ENCODE measurements at places on chromosomes 7 and 10.

DNA sequence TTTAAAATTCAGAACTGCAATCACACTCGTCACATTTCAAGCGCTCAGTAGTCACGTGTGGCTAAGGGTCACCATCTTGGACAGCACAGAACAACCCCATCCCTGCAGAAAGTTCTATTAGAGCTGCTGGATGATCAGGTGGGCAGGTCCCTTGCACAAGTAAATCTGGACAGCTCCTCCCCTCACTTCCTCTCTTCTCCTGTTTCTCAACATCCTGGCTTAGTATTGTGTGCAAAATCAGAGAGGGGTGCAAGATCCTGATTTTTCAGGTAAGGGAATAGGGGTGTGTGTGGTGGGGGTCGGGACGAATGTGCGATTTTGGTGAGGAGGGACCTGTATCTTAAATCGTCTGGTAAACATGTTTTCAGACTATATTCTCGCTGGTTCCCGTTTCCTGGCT, at the start of gene GIMAP4:
TSS of gene GIMAP4 (plus strand) at position 222 of the 400 bp plus-strand sequence. CDS start 2,512 bp downstream, outside the sequence.
- DNase-seq = no peak

DNA sequence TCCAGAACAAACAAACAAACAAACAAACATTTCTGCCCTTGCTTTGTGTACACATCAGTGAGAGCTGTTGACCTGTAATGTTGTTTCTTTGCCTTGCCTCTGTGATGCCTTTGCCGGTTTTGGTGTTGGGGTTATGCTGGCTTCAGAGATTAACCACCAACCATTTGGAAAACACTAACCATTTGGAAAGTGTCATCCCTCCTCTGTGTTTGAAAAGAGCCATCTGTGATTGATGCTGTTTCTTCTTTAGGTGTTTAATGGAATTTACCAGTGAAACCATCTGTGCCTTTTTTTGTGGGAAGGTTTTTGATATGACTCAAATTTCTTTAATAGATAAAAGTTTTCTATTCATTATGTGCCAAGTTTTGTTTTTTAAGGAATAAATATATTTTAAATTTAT, 46.5 kb downstream of the INPP5A start:
- no peak for DNase-seq

DNA sequence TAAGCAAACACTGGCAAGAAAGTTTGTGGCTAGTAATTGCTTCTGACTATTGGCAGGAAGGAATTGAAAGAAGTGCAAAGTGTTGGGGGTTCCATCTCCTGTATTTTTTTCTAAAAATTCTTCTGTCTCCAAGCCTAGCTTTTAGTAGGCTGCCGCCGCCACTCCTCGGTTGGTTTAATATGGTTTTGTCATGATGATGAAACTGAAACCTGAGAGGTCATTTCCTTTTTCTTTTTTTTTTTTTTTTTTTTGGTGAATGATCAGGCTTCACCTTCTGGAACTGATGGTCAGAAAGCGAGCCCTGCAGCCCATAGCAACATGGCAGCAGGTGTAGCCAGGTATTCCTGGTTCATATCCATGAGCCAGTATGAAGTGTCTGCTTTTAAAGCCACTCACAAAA, 75.3 kb upstream of the AGBL3 start:
- no peak for DNase-seq

DNA sequence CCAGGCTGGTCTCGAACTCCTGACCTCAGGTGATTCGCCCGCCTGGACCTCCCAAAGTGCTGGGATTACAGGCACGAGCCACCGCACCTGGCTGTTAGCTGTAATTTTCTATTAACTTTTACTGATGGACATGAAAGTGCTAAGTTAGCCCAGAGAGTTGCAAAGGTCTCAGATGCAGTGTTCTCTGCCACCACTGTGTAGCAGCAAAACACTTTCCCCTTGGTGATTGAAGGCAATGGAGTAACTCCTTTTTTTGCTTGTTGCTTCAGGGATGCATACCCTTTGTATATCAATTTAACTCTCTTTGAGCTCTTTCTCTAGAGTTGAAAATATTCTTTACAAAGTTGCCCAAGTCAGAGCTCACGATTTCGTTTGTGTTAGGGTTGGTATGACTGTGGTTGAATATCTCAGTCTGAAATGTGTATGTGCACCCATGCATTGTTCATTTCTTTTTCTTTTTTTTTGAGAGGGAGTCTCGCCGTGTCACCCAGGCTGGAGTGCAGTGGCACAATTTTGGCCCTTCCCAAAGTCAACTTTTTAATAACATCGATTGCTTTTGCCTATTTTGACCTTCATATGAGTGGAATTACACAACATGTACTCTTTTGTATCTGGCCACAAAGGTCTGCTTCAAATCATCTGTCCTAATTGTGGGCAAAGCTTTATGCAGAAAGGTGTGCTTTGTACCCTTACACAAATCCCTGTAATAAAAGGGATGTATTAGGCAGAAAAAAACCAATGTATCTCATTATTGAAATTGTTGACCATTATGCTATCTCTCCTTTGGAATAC, 52.6 kb downstream of the GTF2I start:
- DNase-seq = no peak

- DNase-seq = no peak
Observed at GRCh38 chr7:3028071-3028757, 15.5 kb downstream of the CARD11 start.

DNA sequence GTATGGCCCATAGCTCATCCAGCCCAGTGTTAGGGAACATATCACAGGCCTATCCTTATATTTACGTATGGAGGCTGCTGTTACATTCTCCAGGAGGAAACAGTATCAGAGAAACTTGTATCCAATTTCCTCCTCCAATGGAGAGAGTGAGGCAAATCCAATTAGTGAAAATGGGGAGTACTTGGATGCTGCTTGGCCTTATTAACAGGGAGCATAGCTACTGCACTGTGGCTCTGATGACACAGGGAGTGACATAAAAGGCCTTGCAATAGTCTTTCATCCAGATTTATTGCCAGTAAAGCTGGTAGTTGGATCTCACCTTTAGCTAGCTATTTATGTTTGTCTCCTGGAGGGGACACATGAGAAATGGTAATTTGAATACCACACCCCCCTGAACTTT, 313.2 kb upstream of the MTPN start:
- DNase-seq = no peak

- DNase-seq = no peak
Observed at GRCh38 chr10:128187788-128188185, 61.6 kb upstream of the MKI67 start.

DNA sequence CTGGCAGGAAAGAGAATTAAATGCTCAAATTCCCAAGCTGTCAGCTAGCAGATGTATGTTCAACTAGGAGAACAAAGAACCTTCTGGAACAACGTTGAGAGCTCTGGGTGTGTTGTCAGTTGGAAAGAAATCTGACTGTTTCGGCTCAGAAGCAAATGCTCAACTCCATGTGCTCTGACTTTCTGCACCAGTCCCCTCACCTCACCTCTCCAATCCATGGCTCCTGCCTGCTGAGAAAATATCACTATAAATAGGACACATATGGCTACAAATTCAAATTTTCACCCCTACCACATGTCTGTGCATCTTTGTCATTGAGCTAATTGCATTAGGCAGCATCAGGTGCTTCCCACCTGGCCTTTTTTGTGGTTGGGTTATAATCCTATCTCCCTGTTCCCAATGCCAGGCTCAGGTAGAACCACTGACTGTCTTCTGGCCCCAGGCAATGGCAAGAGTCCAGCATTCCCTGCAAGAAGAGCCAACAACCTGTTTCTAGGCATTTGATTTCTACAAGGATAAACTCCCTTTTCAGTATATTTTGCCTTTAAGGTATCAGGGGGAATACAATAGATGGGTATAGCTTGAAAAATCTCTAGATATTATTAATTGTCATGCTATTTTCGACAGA, 142.6 kb upstream of the LSM8 start:
- no peak for DNase-seq

GRCh38 chr10:76035206-76036110, 604.0 kb downstream of the LRMDA start:
- DNase-seq = no peak

- DNase-seq = no peak
Observed at GRCh38 chr10:24434961-24435360, 226.0 kb downstream of the KIAA1217 start.

DNA sequence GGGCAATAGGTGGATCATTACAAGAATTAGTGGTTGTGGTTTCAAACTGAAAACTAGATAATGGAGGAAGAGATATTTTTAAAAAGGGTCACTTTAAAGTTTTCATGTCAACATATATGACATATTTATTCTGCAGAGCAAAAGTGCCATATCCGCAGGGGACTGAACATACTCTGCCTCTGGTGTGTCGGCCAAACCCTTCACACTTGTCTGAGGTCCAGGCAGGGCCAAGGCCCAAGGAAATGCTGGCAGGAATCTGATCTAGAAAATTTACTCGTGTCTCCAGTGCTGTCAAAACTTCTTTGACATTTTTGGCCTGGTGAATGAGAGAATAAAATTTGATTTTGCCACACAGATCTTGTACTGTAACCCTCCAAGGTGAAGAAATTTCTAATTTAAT, 562.3 kb downstream of the CCSER2 start:
- no peak for DNase-seq

DNA sequence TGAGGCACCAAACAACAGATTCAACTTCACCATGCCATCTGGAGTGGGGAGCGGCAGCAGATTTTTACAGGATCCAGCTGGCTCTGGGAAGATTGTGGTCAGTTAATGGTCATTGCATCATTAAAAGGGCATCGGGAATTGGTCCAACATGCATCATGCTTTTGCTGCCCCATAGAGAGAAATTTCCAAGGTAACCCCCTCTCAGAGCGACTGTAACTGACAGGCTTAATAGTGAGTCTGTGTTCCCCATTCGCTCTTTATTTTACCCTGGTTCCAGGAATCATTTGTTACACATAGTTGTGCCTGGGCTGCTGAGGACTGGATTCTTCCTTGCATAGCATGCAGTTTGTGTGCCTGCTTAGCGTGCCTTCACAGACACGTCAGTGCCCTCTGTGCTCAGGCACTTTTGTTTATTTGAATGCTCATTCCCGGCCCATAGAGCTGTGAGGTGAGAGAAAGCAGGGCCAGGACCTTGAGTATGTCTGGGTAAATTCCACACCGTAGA, 49.9 kb downstream of the CDHR3 start:
- DNase-seq = no peak

- DNase-seq = no peak
Observed at GRCh38 chr7:95794917-95795515, 22.7 kb downstream of the DYNC1I1 start.

GRCh38 chr10:32367793-32368453, 21.0 kb upstream of the EPC1 start:
- DNase-seq = peak; percentile 71

DNA sequence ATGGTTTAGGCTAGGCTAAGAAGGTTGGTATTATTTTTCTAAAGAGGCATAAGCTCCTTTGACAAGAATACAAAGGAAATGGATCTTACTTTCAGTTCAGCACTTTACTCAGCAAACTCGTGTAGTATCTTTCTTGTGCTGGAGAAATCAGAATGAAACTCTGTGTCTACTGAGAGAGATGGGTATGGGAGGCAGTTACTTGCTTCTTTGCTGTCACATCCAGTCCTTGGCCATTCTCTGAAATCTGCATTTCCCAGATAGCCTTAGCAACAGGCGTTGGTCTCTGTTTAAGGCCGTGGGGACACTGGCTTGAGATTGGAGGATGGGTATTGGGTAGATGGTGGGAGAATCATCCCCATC, 180.5 kb downstream of the NRP1 start:
- no peak for DNase-seq

DNA sequence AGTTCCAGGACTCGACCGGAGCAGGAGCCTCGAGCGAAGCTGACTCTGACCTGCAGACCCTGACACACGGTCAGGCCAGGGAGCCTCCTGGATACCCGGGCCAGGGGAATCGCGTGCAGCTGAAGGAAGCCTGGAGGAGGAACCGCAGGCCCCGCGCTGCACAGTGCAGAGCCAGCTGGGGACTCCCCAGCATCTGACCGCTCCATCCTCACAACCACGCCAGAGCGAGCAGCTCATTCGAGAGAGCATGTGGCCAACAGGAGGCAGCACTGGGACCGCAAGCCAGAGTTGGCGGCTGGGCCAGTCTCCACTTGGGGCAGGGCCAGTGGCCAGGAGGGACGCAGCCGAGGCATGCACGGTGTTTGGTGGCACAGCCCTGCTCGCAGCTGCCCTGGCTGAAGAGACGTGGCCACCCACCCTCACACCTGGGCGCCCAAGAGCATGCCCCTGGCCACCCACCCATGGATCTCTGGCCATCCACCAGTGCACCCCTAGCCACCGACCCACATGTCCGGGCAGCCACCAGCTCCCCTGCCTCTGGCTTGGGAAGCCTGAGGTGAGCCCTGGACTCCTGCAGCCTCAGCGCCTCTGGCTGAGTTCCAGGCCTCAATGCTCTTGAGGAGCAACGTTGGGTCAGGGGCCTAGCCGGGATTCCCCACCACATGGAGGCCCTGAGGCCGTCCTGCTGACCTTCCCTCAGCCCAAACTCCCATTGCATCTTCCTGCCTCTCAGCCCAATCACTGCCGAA, 213.9 kb downstream of the ELFN1 start:
- peak; percentile 79 for DNase-seq

DNA sequence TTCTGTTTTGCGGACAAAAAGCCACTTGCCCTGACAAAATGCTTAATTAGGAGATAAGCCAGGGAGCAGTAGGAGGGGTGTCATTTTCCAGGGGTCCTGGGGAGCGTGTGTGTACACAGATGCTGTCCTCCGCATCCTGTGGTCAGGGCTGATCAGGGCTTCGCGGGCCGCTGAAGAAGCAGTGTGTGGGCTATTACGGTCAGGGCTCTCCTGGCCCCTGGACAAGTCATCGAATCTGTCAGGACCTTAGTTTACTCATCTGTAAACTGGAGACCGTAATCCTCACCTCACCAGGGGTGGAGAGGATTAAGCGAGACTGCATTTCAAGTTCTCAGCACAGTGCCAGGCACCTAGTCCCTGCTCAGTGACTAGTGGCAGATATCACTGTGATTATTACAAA, 26.0 kb upstream of the MXI1 start:
- peak; percentile 31 for DNase-seq

DNA sequence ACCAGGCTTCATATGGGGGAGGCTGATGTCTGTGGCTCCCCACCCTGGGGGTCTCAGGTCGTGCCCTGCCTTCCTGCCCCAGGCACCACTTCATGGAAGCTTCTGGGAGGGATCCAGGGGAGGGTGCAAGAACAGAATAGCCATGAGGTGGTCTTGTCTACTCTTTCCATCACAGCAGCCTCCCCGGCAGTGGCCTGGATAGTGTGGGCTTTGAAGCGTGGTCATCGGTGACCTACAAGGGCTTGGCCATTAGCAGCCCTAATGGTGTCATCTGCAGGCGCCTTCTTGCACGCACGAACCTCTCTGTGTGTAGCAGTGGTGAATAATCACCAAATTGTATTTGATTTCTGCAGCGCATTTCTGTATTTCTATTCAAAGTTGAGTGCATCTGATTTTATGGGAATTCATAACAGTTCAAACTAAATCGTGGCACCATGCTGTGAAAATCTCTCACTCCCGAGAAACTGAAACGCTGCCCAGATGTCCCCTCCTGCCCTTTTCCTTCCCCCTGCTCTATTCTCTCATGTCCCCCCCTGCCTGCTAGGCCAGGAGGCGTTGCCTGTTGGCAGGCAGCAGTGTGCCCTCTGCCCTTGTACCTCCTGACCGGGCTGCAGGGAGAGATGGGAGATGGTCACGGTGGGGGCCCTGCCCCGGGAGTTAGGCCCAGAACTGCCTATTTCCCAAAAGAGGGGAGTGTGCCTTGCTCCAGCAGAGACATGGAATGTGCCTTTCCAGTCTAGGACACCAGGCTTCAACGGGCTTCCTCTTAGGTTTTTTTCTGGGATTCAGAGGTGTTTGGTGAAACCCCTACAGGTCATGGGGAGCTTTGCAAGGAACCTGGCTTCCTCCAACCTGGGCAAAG, 34.8 kb downstream of the CDH23 start:
- peak; percentile 58 for DNase-seq

GRCh38 chr10:121524157-121524817, 74.0 kb downstream of the FGFR2 start:
- no peak for DNase-seq
